ENCODE measurements at places on chromosomes 4 and X. TPM values are rescaled to one million over a fixed set of nuclear protein-coding genes. Genes with fewer than 3 reads are reported as not detected.

Gene CXCL10
- 0.44 TPM for total RNA-seq

Gene STAG2
- total RNA-seq, result 57.7 TPM

Gene GPR119
- total RNA-seq, result not detected

Gene PABPC4L
- 14.8 TPM for total RNA-seq

Gene BMP3
- 0.07 TPM for total RNA-seq

Gene BMPR1B
- 2.6 TPM for total RNA-seq

Gene MAGEC2
- not detected for total RNA-seq

Gene VCX
- total RNA-seq, result 0.41 TPM

Gene AMOT
- 343 TPM for total RNA-seq

Gene SRPK3
- total RNA-seq, result not detected

Gene RNF128
- total RNA-seq, result 0.43 TPM

Gene AFP
- total RNA-seq, result 0.25 TPM

Gene TMEM154
- 1.2 TPM for total RNA-seq

Gene OTUD6A
- total RNA-seq, result not detected

Gene MAGEB10
- total RNA-seq, result not detected

Gene CXCL6
- total RNA-seq, result 0.20 TPM

Gene ZNF630
- total RNA-seq, result 5.8 TPM

Gene EPGN
- 8.3 TPM for total RNA-seq

Gene SCML1
- total RNA-seq, result 10.4 TPM

Gene POU4F2
- total RNA-seq, result not detected

Gene CC2D2A
- 20.9 TPM for total RNA-seq

Gene CNOT6L
- total RNA-seq, result 51.9 TPM

Gene TCEAL7
- total RNA-seq, result 16.6 TPM

Gene CACNA1F
- 0.32 TPM for total RNA-seq

Gene DHRSX
- 46.0 TPM for total RNA-seq

Gene TMPRSS11B
- not detected for total RNA-seq

Gene SLC2A9
- total RNA-seq, result 4.8 TPM

Gene RBMXL3
- total RNA-seq, result not detected

Gene GAB3
- 0.29 TPM for total RNA-seq

Gene VCX3A
- total RNA-seq, result 0.63 TPM

Gene SPANXN4
- total RNA-seq, result not detected

Gene PAGE4
- not detected for total RNA-seq

Gene AWAT2
- total RNA-seq, result not detected
